ENCODE measurements at places on chromosomes 3 and 15.
A peak's percentile ranks its signal among the peaks of the same experiment; 100 is the strongest.

DNA sequence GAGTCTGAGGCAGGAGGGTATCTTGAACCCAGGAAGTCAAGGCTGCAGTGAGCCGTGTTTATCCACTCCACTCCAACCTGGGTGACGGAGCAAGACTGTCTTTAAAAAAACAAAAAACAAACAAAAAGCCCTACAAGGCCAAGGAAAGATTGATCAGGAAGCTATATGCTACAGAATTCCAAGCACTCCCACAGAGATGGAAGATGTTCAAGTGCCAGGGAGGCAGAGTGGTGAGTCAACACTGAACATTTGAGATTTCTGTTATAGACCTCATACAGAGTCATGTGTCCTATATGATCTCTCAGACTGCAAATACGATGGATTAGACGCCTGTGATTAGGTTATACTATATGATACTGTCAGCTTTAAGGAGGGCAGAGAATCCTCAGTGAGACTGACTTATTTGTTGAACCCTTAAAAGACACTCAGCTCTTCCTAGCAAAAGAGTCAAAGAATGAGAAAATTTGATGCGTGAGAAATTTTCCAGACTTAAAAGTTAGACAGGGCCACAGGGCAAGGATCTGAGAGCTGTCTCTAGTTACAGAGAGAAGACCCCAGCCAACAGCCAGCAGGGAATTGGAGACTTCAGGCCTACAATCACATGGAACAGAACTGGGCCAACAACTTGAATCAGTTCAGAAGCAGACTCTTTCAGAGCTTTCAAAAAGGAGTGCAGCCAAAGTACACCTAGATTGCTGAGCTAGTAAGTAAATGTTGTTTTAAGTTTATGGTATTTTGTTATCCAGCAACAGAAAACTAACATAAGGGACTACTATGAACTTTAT lies 107.6 kb downstream of the PIK3CB start:
- DNase-seq = no peak

GRCh38 chr3:74004386-74004785 lies 379.6 kb upstream of the PDZRN3 start:
- no peak for DNase-seq

DNA sequence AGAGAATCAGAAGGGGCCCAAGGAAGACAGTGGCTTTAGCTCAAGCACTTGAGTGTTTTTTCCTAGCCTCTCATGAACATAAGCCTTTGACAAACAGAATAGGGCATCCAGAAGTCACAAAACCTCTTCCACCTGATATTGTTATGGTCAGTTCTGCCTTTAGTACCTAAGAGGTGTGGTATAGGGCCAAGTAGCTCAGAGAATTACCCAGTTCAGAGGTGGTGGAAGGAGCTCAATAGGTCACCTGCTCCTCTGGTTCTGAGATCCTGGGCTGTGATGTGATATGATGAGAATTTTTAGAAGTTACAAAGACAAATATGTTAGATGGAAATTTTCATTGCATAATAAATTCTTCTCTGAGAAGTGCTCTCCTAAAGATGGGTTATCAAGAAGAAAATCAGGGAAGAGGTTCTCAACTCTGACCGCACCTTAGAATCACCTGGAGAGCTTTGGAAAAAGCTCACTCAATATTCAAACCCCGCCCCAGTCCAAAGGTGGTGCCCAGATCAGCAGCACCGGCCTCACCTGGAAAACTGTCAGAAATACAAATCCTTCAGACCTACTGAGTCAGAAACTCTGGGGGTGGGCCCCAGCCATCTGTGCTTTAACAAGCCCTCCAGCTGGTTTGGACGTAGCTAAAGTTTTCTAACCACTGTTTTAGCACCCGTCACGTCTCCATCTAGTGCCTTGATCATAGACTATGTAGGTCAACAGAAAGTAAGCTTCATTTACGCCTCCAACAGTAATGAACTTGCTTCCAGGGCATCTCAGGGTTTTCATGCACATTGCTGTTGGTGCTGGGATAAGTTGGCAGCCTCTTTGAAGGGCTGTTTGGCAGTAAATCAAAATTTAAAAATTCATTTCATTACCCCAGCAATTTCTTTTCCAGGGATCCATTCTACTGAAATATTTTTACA lies 101.3 kb downstream of the MYH15 start:
- no peak for DNase-seq

GRCh38 chr3:12993517-12994356 lies 79.5 kb downstream of the IQSEC1 start:
- DNase-seq = no peak

GRCh38 chr3:59401924-59402323 lies 352.1 kb upstream of the CFAP20DC start:
- no peak for DNase-seq

DNA sequence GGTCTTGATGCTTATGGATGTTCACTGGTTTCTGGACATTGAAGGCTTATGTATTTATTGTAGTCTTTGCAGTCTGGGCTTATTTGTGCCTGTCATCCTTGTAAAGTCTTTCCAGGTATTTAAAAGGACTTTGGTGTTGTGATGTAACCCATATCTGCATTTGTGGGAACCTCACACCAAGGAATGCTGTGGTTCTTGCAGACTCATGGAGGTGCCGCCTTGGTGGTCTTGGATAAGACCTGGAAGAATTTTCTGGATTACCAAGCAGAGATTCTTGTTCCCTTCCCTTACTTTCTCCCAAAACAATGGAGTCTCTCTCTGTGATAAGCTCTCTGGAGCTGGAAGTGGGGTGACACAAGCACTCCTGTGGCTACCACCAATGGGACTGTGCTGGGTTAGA lies 363.5 kb upstream of the NECTIN3 start:
- no peak for DNase-seq

- no peak for DNase-seq
Observed at GRCh38 chr15:25486051-25486450, 47.2 kb upstream of the UBE3A start.

- no peak for DNase-seq
Observed at GRCh38 chr15:67303490-67304363, 49.1 kb downstream of the IQCH start.

DNA sequence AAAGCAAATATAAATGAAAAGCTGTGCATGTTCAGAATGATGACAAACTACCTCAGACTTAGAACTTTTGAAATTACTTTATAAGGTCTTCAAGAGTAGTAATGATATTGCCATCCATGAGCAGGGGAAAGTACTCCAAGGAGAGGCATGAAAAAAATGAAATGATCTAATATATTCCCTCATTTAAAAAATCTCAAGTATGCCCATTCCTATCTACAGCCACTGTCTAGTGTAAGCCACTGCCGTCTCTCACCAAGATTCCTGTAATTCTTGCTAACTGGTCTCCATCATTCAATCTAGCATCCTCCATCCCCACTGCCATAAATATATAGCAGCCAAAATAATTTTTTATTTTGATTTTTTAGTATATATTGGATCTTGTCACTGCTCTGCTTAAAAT lies 258.8 kb downstream of the PLOD2 start:
- DNase-seq = no peak

DNA sequence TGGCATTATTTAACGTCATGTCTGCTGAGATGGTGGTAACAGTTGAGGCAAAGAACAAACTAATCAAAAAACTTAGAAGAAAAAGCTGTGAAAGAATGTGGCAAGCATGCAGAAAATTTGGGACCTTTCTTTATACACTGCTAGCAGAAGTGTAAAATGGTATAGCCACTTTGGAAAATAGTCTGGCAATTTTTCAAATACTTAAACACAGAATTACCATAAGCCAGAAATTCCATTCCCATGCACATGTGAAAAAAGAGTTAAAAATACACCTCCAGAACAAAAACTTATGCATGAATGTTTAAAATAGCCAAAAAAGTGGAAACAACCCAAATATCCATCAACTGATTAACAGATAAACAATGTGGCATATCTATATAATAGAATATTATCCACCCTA lies 613.3 kb downstream of the TBL1XR1 start:
- no peak for DNase-seq

- no peak for DNase-seq
Observed at GRCh38 chr3:13853256-13853977, 26.5 kb downstream of the WNT7A start.

GRCh38 chr3:135516143-135516542 lies 449.4 kb upstream of the PPP2R3A start:
- DNase-seq = no peak

DNA sequence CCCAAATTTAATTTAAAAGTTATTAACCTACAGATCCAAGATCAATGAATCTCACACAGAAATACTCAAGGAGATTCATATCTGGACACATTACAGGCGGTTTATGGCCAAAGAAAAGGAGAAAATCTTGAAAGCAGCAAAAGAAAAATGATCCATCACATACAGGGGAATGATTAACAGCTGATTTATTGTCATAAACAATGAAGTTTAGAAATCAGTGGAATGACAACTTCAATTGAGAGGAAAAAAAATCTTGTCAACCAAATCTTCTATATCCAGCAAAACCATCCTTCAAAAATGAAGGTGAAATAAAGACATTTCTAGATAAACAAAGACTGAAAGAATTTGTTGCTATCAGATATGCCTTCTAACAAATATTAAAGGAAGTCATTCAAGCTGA lies 156.2 kb upstream of the SEMA6D start:
- DNase-seq = no peak

- no peak for DNase-seq
Observed at GRCh38 chr15:80265021-80265420, 13.0 kb upstream of the CTXND1 start.

DNA sequence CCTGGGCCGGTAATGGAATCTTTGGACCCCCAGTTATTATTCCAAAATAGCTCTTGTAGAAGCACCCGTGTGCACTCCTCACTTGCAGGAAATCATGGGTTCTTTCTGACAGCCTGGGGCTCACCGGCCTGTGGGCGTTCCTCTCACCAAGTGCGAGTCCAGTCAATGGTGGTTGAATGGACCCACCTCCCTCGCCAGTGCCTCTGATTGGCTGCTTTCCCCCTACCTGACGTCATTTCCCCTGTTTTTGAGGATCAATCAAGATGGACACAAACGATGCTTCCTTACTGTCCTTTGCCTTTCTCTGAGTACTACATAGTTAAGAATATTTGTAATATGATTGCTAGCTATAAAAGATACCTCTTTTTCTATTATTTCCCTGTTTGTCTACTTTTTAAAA lies 18.1 kb downstream of the MOBP start:
- no peak for DNase-seq

DNA sequence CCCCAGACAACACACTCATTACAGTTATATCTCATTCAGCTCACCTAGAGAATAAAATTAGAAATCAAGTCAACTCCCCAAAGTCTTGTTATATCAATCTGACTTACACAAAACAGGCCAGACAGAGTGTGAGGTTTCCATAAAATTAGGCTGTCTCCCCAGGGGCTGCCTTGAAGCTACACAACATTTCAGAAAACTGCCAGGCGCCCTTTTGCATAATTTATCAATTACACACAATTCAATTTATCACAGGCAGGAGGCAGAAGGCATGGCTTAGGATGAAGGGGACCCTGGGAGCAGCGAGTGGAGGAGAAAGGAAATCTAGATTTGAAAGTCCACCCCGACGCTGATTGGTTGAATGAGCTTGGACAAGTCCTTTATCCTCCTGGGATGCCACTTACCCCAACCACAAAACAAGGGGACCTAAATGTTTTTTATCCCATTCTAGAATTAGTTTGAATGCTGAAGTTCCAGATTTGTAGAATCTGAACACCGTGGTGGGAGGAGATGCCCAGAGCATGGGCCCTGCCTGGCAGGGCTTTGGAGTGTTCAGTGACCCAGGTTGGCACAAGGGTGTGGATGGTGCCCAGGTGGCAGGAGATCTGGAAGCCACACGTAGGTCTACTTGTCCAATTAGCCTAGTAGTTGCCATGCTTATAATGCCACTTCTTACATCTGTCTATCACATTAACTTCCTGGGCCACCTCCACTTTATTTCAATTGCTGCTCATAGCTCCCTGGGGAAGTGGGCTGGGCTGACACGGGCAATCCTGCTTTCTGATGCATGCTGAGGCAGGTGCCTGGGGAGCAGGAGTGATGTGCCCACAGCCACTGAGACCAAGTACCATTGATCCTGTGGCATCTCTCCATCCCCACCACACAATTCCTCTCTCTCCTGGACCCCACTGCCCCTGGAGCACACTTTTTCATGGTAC lies 119.8 kb upstream of the TLE3 start:
- DNase-seq = peak; percentile 60

DNA sequence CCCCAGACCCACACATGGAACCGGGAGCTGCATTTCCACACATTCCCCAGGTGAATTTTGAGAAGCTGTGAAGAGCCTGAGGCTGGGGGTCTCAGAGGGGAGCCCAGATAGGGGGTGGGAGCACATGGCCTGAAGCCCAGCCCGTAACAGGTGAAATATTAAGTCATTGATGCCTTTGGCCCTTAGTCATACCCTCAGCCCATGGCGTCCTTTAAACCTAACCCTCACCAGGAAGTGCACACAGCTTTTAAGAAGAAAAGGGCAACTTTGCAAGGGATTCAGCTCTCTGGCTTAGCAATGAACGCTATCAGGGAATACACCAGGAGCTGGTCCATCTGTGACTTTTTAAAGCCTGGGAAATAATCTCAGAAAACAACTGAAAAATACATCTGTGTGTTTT lies 40.6 kb downstream of the WNT7A start:
- no peak for DNase-seq

- DNase-seq = no peak
Observed at GRCh38 chr3:40055361-40055760, 246.0 kb downstream of the MYRIP start.

- no peak for DNase-seq
Observed at GRCh38 chr15:75955720-75956119, 52.0 kb downstream of the FBXO22 start.

DNA sequence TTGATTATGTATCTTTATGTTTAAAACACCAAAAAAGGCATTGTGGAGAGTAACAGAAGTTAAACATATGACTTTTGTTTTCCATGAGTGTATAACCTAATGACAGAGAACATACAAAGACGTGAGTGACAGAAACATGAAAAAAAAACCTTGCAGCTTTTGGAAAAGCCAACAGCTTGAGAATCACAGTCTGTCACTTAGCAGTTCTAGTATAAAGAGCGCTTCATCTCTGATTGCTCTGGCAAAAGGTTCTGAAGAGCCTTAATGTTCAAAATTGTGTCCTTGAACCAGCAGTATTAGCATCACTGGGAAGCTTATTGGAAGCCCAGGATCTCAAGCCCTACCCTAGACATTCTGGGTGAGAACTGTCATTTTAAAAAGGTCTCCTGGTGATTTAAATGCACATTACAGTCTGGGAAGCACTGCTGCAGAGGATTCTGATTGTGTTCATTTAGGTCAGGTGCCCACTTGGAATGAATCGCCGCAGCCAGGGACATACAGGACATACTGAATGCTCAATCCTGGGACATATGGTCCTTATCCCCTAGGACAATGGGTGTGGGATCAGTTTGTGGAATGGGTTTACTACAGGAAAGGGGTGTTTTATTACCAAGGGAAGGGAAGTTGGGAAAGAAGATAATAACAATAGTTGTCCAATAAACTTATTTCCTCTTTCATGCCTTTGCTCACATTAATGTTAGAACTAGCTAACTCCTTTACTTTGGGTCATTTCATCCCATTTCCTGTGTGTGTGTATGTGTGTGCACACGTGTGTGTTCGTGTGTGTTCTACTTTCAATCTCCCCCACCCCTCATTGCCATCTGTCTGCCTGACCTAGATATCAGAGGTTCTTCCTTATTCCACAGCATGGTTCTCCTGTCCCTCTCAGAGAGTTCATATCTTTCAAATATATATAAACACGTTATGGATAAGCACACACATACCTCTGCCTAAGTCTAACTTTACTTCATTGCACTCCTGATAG lies 55.0 kb downstream of the LRRC49 start:
- DNase-seq = no peak

- DNase-seq = no peak
Observed at GRCh38 chr15:48679952-48680351, 34.4 kb upstream of the FBN1 start.
